Osteoblast (primary cell): ENCODE measurements at places on chromosomes 3 and 15. TPM values are rescaled to one million over a fixed set of nuclear protein-coding genes. Genes with fewer than 3 reads are reported as not detected.

GRCh38 chr15:79978260-79978654 lies 7.3 kb upstream of the BCL2A1 start:
- DNase-seq = peak; percentile 66

DNA sequence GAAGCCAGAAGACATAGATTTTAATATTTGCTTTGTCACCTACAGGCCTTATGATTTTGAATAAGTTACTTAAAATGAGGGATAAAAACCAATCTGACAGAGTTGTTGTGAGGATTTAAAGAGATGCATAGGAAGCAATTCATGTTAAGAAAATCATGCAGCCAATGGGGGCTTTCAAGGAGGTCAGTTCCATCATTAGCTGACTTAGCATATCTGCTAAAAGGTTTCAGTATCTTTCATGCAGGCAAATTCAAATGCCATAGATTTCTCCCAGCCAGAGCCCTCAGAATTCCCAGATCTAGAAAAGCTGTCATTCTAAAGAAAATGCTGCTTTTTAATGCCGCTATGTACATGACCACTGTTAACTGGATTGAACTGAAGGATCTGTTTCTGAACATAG lies 176.1 kb downstream of the GOLIM4 start:
- no peak for DNase-seq

DNA sequence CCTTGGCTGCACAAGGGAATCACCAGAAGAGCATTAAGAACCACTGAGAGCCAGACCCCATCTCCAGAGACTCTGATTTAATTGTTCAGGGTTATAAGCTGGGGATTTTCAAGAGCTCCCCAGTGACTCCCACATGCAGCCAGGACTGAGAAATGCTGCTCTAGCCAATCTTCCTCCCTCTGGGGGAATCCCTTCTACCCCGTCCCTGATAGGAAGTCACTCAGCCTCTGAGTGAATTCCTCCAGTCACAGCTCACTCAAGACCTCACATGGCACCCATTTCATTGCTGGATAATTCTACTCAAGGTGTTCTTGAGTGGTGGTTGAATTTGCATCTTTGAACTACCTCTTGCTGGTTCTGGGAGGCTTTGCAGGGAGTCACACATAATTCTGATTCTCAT lies 10.7 kb downstream of the CCR3 start:
- no peak for DNase-seq

GRCh38 chr15:82159922-82160321 lies 102.6 kb downstream of the EFL1 start:
- DNase-seq = peak; percentile 93

DNA sequence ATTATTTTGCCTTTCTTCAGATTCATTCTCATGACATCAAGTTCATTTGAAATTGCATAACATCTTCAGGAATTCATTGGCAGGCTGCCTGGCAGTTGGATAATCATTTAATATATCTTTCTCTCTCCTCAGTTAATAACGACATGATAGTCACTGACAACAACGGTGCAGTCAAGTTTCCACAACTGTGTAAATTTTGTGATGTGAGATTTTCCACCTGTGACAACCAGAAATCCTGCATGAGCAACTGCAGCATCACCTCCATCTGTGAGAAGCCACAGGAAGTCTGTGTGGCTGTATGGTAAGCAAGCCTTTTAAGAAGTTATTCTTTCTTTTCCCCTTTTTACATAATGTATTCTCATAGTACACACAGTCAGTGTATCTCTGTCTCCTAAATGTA lies 38.2 kb downstream of the TGFBR2 start:
- no peak for DNase-seq

DNA sequence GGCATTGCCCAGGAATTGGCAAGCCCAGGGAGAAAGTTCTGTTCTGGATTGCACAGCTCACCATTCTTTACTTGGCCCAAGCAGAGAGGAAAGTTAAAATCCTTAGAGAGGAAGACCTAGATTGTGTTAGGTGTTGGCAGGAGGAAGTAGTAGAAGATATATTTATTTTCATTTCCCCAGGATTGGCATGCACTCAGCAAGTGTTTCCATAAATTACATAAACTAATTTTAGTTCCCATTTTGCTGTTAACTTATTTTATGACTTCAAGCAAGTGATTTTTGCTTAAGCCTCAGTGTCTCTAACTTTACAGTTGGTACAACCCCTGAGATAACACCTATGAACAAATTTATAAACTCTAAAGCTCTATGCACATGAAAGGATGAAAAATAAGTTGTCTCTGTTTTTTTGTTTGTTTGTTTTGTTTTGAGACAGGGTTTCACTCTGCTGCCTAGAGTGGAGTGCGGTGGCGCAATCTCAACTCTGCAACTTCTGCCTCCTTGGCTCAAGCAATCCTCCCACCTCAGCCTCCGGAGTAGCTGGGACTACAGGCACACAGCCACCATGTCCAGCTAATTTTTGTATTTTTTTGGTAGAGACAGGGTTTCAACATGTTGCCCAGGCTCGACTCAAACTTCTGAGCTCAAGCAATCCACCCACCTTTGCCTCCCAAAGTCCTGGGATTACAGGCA lies 31.2 kb upstream of the TOP2B start:
- DNase-seq = no peak

DNA sequence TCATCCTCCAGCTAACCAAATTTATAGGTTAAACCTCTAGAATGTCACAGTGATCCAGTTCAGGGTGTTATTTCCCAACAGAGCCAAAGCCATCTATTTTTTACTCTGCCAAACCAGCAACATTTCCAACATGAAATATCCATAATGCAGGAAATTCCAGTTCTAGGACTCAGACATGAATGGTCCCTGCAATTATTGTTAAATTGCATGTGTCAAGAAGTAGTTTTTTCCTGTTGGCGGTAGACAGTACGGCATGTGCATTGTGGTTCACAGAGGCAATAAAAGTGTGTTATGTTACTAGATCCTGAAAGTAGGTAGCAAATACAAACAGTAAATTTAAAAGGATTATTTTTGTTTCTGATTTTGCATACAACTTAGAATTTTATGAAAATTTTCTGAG lies 215.7 kb upstream of the THBS1 start:
- peak; percentile 34 for DNase-seq

GRCh38 chr3:162699291-162699690 lies 1202.7 kb downstream of the OTOL1 start:
- DNase-seq = no peak

- DNase-seq = no peak
These were observed 67.5 kb upstream of the CACNA1D start for GRCh38 chr3:53426918-53427317.

DNA sequence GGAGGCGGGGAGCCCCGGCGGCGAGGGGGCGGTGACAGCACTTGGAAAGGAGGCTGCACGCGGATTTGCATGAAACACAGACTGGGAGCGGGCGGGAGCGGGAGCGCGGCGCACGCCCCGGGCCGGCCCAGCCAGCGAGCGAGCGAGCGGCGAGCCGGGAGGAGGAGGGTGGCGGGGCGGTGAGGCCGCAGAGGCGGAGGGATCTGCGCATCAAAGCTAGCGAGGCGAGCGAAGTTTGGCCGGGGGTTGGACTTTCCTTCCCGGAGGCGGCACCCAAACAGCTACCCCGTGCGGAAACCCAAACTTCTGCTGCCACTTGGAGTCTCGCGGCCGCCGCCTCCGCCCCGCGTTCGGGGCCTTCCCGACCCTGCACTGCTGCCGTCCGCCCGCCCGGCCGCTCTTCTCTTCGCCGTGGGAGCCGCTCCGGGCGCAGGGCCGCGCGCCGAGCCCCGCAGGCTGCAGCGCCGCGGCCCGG lies at the start of gene SMAD3:
TSS of gene SMAD3 (plus strand) at position 72 of the 475 bp plus-strand sequence. CDS start 553 bp downstream, outside the sequence.
- DNase-seq = peak; percentile 99

GRCh38 chr3:43695443-43695842 lies 4.7 kb downstream of the ABHD5 start:
- no peak for DNase-seq

Gene FETUB
- total RNA-seq = not detected in 2 replicates

Gene NPAP1
- not detected in 2 replicates for total RNA-seq

Gene APBA2
- total RNA-seq = 6.2 and 8.8 TPM in 2 replicates

Gene PRRT3
- total RNA-seq = 3.5 and 4.3 TPM in 2 replicates

Gene CELF6
- 0.36 and 0.59 TPM in 2 replicates for total RNA-seq

Gene HTR3C
- total RNA-seq = not detected in 2 replicates

Gene MAP3K13
- total RNA-seq = 16.3 and 20.9 TPM in 2 replicates
